T-helper 17 cell (primary cell): ENCODE measurements at places on chromosomes 4 and X.
A peak's percentile ranks its signal among the peaks of the same experiment; 100 is the strongest.

- DNase-seq: no peak
Observed at GRCh38 chr4:89121387-89122068, 10.2 kb downstream of the TIGD2 start.

- DNase-seq: no peak
Observed at GRCh38 chr4:122639181-122639580, 18.3 kb upstream of the IL21 start.

GRCh38 chr4:4761128-4761982, 98.1 kb upstream of the MSX1 start:
- DNase-seq: no peak

- no peak for DNase-seq
Observed at GRCh38 chrX:113675278-113675677, 834.6 kb upstream of the AMOT start.

GRCh38 chr4:139559687-139560086, 3.7 kb upstream of the SETD7 start:
- DNase-seq: no peak

DNA sequence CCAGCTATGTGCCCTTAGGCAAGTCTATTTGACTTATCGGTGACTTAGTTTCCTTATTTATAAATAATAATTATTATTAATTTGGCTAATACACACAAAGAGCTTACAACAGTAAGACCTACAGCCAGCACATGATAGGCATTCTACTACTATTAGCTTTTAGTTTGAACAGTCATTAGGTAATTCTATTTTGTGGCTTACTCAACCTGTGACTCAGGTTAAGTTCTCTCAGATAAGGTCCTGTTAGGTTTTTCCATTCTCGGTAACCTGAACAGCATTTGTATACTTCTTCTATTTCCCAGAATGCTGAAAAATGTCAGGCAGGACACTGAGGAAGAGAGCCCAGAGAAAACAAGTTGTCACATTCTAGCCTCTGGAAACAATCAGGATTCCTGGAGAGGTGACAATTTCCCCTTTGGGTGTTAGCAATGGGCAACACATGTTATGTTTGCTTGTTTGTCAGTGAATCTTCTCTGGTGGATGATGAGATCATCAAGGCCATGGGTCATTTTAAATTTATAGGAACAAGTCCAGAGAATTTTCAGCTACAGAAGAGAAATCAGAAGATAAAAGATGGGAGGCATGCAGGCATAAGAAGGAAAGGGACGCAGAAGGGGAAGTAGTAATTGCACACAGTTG, 2144.7 kb downstream of the PCDH7 start:
- DNase-seq: no peak

DNA sequence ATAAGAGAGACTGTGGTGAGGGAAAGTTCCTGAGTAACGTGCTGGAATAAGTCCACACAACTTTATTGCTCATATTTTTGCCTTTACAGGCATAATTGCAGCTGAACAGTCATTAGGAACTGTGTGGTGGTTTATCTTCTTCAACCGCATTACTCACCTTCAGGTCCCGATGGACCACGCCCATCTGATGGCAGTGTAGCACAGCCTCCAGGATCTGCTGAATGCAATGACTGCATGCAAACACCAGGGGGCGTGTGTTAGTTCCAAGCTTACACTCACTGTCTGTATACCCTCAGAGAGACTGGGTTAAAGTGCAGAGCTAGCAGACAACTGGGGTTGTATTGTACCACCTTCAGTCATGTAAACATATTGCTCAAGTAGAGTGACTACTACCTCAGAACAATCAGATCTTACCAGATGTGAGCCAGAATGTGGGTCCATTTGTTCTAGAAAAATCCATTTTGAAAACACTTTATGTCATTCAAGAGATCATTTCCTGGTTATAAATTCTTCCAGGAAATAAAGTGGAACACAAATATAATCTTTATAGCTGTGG, 214.0 kb downstream of the CAMK2D start:
- peak; percentile 67 for DNase-seq

GRCh38 chrX:19879735-19880378, 7.5 kb downstream of the SH3KBP1 start:
- no peak for DNase-seq

GRCh38 chrX:85375333-85375738, 4.1 kb downstream of the POF1B start:
- no peak for DNase-seq

GRCh38 chr4:112633477-112634235, 3.1 kb downstream of the ZGRF1 start:
- DNase-seq: no peak

- DNase-seq: no peak
Observed at GRCh38 chr4:62126064-62126732, 926.1 kb downstream of the ADGRL3 start.

GRCh38 chr4:3021627-3022026, 52.7 kb downstream of the HTT-AS start:
- DNase-seq: no peak

DNA sequence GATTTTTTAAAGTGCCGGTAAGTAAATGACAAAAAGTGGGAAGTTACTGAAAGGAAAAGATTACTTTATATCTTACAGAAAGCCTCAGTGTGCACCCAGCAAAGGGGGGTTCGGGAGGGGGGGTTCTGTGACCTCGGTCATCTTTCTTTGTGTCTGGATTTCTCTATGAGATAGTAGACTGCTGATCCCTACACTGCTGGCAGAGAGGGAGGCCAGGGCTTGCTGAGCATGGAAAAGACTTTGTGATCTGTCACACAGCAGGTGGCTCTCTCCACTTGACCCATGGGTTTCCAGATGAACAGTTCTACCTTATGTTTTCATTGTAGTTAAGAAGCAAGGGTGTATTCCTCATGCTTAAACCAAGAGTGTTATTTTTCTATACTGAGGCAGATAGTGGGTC, 475.6 kb downstream of the PCDH10 start:
- DNase-seq: no peak

DNA sequence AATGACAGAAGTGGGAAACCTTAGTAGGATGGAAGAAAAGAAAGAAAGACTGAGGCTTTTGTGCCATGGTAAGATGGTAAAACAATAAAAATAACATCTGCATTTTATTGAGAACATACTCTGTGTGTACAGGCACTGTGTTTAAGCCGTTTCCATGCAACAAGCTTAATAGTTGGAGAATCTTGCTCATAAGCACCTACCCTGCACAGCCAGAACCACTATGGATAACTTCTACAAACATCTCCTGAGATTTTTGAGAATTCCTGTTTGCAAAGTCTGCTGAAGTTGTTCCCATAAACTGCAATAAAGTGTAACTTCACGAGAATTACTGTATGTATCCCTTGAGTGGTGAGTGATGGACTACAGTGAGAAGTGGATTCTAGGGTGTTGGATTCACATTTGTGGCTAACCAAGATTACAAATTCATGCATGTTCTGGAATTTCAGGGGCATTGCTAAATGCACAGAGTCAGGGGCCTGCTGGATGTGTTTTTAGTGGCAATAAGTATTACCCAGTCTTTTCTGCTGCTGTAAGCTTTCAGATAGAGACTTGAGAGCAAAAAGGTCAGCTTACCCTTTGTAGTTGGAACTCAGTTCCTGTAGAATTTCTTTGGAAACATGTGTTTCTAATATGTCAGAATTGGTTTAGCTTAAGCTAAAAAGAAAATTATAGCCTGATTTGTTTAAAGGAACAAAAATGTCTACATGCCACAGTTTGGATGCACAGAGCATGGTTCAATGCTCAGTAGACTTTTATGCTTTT, 132.5 kb downstream of the AFF1 start:
- no peak for DNase-seq

DNA sequence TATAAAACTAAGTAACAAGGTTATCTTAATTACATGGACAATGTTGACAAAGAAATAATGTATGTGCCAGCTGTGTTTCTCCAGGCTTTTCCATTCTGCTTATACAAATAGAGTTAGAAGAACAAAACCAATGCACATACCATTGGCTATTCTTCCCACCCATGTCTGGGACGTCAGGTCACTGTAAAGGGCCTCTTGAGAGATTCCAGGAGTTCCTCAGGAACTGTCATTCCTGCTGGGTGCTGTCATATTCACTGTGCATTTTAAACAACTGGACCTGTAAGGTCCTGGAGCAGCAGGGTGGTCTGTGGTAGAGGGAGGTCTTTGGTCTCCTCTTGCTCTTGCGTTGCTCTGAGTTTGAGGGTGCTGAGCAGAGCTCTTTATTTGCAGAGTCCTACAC, 74.6 kb upstream of the AP1S2 start:
- no peak for DNase-seq

- no peak for DNase-seq
Observed at GRCh38 chrX:92231391-92231790, 452.2 kb downstream of the PCDH11X start.

GRCh38 chr4:102217775-102218355, 127.4 kb downstream of the SLC39A8 start:
- DNase-seq: no peak

DNA sequence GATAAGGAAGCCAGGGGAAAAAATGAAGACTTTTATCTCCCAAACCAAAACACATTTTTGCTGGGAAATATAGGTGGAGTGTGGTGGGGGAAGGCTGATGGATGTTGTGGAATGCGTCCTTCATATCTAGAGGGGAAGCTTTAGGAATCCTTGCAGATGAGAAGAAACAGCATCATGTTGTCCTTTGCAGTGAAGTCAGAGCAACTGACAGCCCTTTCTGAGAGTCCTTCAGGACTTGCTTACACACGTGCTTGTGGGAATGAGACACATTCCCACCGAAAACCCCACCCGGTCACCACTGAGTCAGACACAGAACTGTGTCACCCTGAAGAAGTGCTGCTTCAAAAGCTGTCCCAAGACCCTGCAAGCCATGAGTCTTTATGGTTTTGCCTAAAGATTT, 81.5 kb downstream of the SHROOM2 start:
- DNase-seq: no peak

GRCh38 chr4:173531086-173531965, 1.3 kb upstream of the HAND2 start:
- DNase-seq: no peak

- no peak for DNase-seq
Observed at GRCh38 chr4:122710434-122711308, 21.8 kb upstream of the BBS12 start.

DNA sequence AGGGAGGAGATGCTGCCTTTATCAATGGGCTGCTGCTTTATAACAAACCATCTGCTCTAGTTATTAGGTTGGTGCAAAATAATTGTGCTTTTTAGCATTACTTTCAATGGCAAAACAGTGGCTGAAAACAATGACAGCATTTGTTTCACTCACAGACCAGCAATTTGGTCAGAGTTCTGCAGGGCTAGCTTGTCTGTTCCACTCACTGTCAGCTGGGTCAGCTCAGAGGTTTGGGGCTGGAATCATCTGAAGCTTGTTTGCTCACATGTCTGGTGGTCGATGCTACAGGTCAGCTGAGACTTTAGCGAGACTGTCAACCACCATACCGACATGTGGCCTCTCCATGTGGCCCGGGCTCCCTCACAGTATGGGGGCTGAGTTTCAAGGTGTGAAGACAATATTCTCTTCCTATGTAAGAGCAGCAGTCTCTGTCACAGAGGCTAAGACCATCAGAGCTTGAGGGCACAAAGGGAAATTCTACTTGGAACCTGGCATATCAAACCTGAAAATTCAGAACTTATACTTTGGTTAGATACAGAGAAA, 81.3 kb upstream of the LIMCH1 start:
- DNase-seq: no peak

GRCh38 chrX:1327651-1328304, 8.8 kb upstream of the IL3RA start:
- DNase-seq: no peak

DNA sequence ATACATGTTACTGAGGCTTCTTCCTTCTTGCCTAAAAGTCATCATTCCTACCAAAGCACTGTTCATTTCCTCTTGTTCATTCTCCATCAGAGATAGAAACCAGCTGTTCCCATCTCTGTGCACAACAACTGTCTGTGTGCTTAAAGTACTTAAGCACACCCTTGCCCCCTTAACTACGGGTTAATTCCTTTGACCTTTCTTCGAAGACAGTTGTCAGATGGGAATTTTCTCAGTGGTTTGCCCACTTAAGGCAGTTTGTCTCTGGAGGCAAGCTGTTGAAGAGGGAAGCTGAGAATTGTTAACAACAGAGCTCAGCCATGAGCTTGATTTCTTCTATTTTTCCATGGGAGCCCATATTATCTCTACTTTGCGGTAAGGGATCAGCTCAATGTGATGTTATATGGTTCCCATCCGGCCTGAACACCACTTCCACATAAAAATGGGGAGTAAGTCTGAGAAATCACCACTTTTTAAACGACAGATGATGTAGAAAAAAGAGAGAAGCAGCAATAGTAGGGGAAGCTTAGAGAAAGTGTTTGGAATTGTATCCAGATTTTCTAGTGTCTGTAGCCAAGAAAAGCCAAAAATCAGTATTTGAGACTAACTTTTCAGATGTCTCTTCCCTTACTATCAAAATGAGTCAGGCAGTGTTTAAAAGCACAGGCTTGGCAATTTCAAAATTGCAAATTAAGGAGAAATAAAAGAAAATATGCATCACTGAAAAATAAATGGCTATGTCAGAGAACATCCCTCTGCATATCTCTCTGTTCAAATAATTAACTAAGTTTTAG, 194.4 kb downstream of the SLIT2 start:
- no peak for DNase-seq

GRCh38 chr4:26208237-26208994, 112.4 kb upstream of the RBPJ start:
- no peak for DNase-seq

DNA sequence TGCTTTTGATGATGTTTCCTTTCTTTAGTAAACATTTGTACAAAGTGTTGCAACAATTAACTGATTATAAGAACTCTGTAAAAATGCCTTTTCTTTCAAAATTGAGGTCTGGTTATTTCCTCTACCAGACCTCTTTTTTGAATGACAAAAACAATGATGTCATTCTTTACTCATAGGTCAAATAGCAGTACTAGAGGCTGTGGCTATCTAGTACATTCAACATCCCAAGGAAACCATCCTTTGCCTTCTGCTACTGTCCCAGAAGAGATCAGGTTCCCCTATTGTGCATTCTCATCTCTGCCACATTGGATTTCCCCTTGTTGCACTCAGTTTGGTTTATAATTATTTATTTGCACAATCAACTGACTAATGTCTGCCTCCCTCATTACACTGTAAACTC, 19.1 kb upstream of the MAD2L1 start:
- DNase-seq: no peak

GRCh38 chrX:34900691-34901090, 41.9 kb upstream of the FAM47B start:
- DNase-seq: no peak

DNA sequence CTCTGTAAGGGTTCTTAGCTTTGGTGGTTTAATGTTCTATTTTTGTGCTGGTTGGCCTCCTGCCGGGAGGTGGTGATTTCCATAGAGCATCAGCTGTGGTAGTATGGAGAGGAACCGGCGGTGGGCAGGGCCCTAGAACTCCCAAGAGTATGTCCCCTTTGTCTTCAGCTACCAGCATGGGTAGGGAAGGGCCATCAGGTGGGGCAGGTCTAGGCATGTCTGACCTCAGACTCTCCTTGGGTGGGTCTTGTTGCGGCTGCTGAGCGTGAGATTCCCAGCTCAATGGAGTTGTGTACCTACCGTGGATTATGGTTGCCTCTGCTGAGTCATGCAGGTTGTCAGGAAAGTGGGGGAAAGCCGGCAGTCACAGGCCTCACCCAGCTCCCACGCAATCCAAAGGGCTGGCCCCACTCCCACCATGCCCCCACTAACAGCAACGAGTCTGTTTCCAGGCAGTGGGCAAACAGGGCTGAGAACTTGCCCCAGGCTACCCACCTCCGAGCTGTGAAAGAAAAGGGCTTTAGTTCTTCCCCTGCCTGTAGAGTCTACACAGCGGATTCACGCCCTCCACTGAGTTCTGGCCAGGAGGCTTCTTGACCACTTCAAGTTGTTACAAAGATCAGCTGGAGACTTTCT, 235.9 kb downstream of the RPA4 start:
- DNase-seq: no peak
